ENCODE measurements at places on chromosomes 16 and 17. TPM values are rescaled to one million over a fixed set of nuclear protein-coding genes. Genes with fewer than 3 reads are reported as not detected.

DNA sequence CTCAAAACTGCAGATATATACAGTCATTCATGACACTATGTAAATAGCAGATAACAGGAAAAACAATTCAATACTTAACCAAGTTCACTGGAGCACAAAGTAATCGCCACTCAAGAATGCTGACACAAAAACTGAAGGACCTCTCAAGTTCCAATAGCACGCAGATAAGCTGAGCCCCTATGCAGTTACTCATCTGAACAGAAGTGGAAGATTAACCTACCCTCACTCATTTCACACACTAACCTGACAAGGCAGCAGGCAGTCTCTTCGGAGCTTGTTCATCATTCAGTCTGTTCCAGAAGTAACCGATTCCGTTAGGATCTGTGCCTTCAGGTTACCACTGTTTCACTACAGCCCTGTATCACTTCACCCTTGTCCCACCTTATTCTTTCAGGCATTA lies 6.0 kb downstream of the HELZ start:
- H3K4me3 ChIP-seq, result no peak overlapping the region
- no peaks in the 10 kb centered on the region for H3K27me3 ChIP-seq
- H3K36me3 ChIP-seq, result peaks cover 8% of the 10 kb centered on the region
- H3K27ac ChIP-seq, result no peak overlapping the region
- H3K4me1 ChIP-seq, result peaks cover 2% of the 10 kb centered on the region

DNA sequence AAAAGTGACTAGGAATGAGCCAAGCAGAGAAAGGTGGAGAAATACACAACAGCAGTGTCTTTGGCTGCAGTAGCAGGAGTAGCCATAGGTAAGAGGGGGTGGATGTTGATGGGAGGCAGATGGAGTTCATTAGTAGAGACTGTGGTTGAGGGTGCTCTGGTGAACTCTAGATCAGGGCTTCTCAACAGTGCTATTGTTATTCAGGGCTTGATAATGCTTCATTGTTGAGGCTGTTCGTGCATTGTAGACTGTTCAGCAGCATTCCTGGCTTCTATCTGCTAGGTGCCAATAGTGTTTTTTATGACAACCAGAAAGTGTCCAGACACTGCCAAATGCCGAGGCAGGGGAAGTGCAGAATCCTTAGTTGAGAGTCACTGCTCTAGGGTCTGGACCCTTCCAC lies 3.6 kb downstream of the ALKBH5 start:
- H3K4me3 ChIP-seq, result peak overlapping the region; percentile 93
- DNase-seq, result no peak
- peak overlapping the region; percentile 92 for H3K27ac ChIP-seq
- no peaks in the 10 kb centered on the region for H3K27me3 ChIP-seq

DNA sequence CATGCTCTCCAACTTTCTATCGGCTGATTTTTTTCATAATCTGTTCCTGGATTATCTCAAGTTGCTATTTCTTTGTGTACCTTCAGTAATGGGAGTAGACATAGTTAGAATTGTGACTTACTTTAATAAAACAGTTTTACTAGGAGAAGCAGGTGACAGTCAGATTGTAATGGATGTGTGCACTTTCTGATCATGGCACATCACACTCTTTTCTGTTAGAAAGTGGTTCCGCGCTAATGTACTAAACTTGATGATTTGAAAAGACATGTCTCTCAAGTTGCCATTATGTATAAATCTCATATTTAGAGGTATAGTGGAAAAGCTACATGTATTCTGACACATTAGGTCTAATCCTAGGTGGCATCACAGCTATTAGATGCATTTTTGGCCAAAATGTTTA lies 121.3 kb upstream of the CDH8 start:
- no peaks in the 10 kb centered on the region for H3K4me1 ChIP-seq
- no peaks in the 10 kb centered on the region for H3K36me3 ChIP-seq
- no peak for DNase-seq
- H3K27ac ChIP-seq, result no peak overlapping the region
- no peak overlapping the region for H3K4me3 ChIP-seq

DNA sequence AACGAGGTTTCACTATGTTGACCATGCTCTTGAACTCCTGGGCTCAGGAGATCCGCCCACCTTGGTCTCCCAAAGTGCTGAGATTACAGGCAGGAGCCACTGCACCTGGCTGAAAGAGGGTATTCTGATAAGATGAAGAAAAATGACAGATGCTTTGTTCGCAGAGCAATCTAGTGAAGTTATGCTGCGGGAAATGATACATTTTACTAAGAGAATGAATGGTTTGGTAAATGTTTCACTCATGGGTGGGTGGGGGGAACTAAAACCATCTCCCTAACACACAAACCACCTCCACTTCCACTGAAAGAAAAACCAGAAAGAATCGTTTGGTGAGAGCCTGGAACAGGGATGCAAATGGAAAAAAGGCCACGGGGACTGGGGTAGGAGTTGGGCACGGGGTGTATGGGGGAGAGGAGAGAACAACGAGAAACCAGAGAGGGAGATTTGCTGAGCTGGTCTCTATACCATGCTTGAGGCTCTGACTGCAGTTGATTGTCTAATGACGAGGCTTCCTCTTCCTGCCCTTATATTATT lies 19.0 kb upstream of the XYLT2 start:
- no peak overlapping the region for H3K4me3 ChIP-seq
- H3K27ac ChIP-seq, result no peak overlapping the region
- no peaks in the 10 kb centered on the region for H3K36me3 ChIP-seq
- H3K4me1 ChIP-seq, result no peaks in the 10 kb centered on the region
- no peaks in the 10 kb centered on the region for H3K27me3 ChIP-seq

- H3K36me3 ChIP-seq, result no peaks in the 10 kb centered on the region
- no peak overlapping the region for H3K27ac ChIP-seq
These were observed 504.2 kb upstream of the PSMD7 start for GRCh38 chr16:73792199-73793020.

DNA sequence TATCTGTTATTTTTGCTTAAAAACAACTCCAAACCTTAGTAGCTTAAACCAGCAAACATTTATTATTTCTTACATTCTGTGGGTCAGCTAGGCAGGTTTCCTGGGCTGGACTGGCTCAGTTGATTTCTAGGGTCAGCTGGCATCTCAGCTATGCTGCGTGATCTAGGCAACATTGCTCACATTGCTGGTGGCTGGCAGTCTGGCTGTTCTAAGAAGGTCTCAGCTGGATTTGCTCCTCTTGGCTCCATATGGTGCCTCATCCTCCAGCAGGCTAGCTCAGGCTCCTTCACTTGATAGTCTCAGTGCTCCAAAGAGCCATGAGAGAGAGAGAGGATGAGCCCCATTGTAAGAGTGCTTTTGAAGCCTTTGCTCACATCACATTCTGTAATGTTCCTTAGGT lies 470.6 kb upstream of the CDH5 start:
- H3K27me3 ChIP-seq, result no peaks in the 10 kb centered on the region
- no peaks in the 10 kb centered on the region for H3K4me1 ChIP-seq

DNA sequence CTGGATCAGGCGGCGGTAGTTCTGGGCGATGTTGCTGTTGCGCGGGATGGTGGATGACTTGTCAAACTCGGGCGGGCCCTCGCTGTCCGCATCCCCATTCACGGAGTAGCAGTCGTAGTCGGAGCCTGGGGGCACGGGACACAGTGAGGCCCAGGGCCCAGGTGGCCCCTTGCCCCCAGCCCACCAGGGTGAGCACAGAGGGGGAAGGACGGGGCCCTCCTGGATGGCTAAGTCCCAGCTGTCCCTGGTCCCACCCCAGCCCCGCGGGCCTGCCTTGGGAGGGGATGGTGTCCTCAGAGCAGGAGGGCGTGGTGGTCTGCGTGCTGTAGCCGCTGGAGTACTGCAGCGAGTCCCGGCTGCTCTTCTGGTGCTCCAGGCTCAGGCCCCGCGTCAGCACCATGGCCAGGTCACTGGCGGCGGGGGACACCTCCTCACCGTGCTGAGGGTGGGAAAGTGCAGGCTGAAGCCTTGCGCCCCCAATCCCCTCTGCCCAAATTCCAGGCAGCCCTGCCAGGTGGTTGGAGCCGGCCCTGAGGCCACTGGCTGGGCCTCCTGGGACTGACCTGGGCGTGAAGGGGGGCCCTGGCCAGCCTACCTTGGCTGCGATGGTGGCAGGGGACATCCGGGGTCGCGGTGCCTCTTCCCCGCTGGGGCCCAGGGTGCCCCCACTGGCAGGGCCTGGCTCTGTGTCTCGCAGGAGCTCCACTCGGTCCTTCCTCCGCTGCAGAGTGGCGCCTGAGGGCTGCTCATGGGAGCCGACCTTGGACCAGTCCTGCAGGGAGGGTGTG lies 18.2 kb downstream of the IL34 start:
- H3K4me3 ChIP-seq, result no peak overlapping the region
- H3K4me1 ChIP-seq, result no peaks in the 10 kb centered on the region
- no peaks in the 10 kb centered on the region for H3K27me3 ChIP-seq
- H3K27ac ChIP-seq, result no peak overlapping the region
- peaks cover 48% of the 10 kb centered on the region for H3K36me3 ChIP-seq

DNA sequence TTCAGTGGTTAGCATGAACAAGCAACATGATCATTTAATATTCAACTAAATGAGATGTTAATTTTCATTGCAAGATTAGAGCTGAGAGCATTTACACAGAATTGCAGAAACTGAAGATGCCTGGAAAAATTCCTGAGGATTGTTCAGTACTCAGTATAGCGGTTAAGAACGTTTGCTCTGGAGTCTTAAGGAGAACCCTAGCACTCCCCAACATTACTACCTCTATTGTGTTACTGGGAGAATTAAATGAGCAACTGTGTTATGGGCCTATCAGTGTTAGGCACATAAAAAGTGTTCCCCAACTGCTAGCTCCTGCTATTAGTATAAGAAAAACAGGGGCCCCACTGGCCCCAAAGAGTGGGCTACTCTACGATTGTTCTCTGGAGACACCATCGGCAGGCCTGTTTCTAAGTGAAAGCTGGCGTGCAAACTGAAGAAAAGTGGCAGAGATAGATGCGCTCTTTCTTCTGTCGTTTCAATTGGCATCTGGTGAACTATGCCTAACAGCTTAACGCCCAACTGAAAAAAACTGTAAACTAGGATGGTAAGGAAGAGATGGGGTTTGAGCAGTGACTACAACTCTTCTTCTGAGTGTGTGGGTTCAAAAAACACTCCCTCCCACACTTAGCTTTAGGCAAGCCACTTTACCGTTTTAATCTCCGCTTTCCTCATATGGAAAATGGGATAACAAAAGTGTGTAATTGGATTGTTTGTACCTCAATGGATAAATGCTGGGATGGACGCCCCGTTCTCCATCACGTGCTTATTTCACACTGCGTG lies 1.3 kb downstream of the CDR2 start:
- H3K27ac ChIP-seq, result peak overlapping the region; percentile 73
- no peak for DNase-seq
- H3K27me3 ChIP-seq, result no peaks in the 10 kb centered on the region
- no peaks in the 10 kb centered on the region for H3K36me3 ChIP-seq

DNA sequence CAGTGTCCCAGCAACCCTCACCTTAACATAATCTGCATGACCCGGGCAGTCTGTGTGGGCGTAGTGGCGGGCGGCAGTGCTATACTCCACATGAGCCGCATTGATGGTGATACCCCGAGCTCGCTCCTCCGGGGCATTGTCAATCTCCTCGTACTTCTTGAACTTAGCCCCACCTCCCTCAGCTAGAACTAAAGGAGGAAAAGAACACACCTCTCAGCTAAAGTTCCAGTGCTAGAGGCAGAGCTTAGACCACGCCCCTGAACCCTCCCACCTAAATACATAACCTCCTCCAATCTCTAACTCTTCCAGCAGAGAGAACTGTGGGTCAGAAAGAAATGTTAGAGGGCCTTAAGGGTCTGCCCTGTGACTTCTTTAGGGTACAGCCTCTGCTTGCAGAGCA lies 855 bp downstream of the TUFM start:
- H3K27me3 ChIP-seq, result no peaks in the 10 kb centered on the region
- H3K4me1 ChIP-seq, result peaks cover 3% of the 10 kb centered on the region
- DNase-seq, result no peak
- H3K36me3 ChIP-seq, result peaks cover 31% of the 10 kb centered on the region

- no peaks in the 10 kb centered on the region for H3K4me1 ChIP-seq
- H3K27me3 ChIP-seq, result peaks cover 28% of the 10 kb centered on the region
- no peak overlapping the region for H3K4me3 ChIP-seq
- no peaks in the 10 kb centered on the region for H3K36me3 ChIP-seq
- DNase-seq, result no peak
These were observed 5.4 kb downstream of the CD7 start for GRCh38 chr17:82311971-82312370.

GRCh38 chr16:10335681-10336080 lies 50.2 kb upstream of the ATF7IP2 start:
- H3K4me3 ChIP-seq, result no peak overlapping the region
- H3K4me1 ChIP-seq, result no peaks in the 10 kb centered on the region
- no peak overlapping the region for H3K27ac ChIP-seq
- no peak for DNase-seq

GRCh38 chr16:65003621-65004020 lies 118.2 kb downstream of the CDH11 start:
- H3K4me3 ChIP-seq, result no peak overlapping the region
- DNase-seq, result no peak
- H3K27ac ChIP-seq, result no peak overlapping the region
- H3K4me1 ChIP-seq, result no peaks in the 10 kb centered on the region

- no peak overlapping the region for H3K4me3 ChIP-seq
- H3K36me3 ChIP-seq, result no peaks in the 10 kb centered on the region
- no peak overlapping the region for H3K27ac ChIP-seq
- H3K27me3 ChIP-seq, result no peaks in the 10 kb centered on the region
- no peak for DNase-seq
These were observed 65.9 kb upstream of the TNRC6C start for GRCh38 chr17:77892469-77893143.

DNA sequence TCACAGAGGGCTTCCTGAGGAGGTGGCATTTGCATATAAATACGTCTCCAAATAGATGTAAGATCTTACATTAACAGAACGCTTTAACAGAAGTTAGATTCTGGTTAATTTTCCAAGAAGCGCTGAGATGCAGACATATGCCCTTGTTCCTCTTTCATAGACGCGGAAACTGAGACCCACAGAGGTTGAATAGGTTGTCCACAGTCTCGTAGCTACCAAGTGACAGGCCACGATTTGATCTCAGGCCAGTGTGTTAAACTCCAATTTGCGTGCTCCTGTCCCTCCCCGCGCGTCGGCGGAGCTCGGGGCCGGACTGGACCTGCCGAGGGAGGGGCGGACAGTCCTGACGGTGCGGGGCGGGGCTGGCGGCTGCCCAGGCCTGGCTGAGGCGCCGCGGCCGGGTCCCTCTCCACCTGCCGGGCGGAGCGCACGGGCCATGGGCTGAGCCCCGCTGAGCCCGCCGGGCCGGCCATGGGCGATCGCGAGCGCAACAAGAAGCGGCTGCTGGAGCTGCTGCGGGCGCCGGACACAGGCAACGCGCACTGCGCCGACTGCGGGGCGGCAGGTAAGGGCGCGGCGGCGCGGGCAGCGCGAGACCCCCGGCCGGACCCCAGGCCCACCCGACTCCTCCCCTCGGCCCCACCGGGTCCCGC lies at the start of gene ADAP2:
ADAP2 (plus strand) TSS at position 402 of the 653 bp plus-strand sequence; CDS start at position 472, 70 bp downstream.
- H3K4me1 ChIP-seq, result peaks cover 17% of the 10 kb centered on the region
- no peaks in the 10 kb centered on the region for H3K36me3 ChIP-seq
- H3K4me3 ChIP-seq, result peak within 1 kb of the TSS; percentile 74
- no peak for DNase-seq

Gene ST6GALNAC1
- 1.2 TPM for total RNA-seq

Gene HSD17B1
- 2.8 TPM for total RNA-seq

Gene RNF222
- not detected for total RNA-seq

Gene EPN3
- 1.4 TPM for total RNA-seq

Gene TRIM72
- total RNA-seq, result 0.07 TPM

Gene NOXO1
- not detected for total RNA-seq

Gene JPH3
- total RNA-seq, result not detected

Gene KRT31
- not detected for total RNA-seq
